GM13977 (cell line): ENCODE measurements at places on chromosomes 12 and 14.
A peak's percentile ranks its signal among the peaks of the same experiment; 100 is the strongest.

GRCh38 chr12:98593351-98594049 lies at the start of gene SLC25A3:
TSS of gene SLC25A3 (plus strand) at chr12:98593686. CDS start at chr12:98593979, 293 bp downstream.
- DNase-seq: peak; percentile 96

DNA sequence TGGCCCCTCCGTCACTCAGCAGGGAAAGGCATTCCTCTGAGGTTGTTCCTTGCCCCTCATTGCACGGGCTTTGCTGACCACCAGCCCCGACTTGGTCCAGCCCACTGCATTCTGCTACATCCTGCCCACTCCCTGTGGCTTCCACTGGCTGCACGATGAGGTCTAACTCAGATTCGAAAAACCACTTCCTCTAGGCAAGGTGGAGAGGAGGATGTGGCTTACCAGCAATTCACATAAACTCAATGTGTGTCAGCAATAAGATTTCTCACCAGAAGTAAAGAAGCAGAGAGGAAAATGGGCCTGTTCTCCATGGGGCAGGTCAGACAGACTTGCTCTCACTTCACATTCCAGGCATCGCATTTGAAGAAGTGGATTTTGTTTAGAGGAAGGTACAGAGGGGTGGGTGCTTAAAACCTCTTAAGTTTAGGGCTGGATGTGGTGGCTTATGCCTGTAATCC lies 14.7 kb downstream of the GPR68 start:
- DNase-seq: peak; percentile 83

DNA sequence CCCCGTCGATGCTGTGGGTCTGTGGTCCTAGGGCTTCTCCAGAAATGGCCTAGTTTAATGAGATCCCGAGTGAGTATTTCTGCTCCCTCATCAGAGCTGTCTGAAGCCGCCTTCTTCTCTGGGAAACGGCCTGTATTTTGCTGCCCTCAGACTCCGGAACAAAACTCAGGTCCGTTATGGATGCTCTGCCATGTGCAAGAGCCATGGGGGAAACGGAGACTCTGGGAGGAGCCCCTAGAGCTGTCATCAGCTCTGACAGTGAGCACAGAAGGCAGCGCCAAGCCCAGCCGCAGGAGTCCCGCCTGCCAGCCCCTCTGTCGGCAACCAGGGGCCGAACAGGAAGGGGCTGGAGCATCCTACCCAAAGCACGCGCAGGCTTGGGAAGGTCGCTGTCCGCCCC lies 192.4 kb upstream of the PRMT8 start:
- DNase-seq: no peak

GRCh38 chr12:1250641-1251040 lies 259.6 kb downstream of the ERC1 start:
- DNase-seq: no peak

- no peak for DNase-seq
Observed at GRCh38 chr12:2688381-2688931, 106.3 kb upstream of the FKBP4 start.

DNA sequence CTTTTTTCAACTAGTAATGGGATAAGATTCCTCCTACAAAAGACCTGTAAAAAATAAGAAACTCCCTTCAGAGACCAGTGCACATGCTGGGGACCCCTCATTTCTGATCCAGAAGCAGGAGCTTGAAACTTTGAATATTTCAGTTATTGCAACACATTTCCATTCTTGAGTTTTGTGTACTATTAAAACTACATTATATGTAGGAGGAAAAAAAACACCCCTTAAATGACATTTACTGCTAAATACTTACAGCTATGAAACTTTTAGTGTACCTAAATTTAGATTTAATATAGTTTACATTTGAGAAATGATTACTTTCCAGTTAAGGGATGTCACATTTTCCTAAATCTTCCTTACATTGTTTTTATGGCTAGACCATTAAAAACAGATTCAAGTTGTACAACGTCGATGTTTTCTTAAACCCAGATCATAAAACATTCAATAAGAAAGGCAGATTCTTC lies 4.1 kb downstream of the LRIG3 start:
- no peak for DNase-seq

GRCh38 chr14:68369281-68370056 lies 423.4 kb downstream of the ZFP36L1 start:
- peak; percentile 49 for DNase-seq

GRCh38 chr12:105504286-105504685 lies 173.8 kb downstream of the C12orf75 start:
- no peak for DNase-seq
